ENCODE measurements at places on chromosomes 5 and 9. TPM values are rescaled to one million over a fixed set of nuclear protein-coding genes. Genes with fewer than 3 reads are reported as not detected.

DNA sequence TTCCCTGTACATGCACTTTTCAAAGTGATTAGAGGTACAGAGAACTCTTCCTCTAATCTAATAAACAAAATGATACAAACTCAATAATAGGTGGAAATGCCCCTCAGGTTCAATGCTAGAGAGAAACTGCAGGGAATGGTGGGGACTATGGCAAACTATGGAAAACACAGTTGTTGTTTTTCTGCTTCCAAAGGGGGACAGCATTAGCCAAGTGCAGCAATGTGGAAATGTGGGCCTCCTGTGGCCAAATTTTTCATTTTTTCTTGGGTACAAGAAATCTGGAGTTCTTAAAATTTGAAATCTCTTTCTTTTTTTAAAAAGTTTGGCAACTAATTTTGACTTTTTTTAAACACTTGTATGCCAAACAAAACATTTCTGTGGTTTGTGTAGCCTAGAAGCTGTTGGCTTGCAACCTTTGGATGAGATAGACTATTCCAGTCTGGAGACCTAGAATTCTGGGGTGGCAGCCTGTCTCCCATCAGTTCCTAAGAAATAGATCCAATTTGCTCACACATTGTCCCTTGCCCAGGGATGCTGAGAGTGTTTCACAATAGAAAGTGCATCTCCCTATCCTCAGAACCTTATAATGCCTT is 218.6 kb downstream of the PAPPA start:
- DNase-seq = no peak

GRCh38 chr5:145465474-145466263 is 369.5 kb downstream of the PRELID2 start:
- no peak for DNase-seq

DNA sequence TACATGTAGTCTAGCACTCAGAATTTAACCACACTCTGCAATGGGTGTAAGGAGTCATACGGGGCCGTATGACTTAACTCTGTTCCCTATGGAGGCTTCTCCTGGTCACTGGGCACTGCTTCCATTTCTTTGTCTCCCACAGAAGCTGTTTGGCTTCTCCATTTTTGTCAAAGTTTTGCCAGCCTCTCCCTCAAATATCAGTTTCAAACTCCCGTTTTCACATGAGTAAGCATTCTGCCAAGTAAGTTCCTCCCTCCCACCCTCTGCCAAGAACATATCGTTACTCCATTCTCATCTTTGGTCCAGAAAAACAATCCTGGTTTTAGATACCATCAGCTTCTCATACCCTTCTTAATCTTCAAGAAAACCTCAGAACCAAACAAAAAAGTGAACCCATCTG is 6.1 kb downstream of the AFAP1L1 start:
- no peak for DNase-seq

- DNase-seq = no peak
Observed at GRCh38 chr9:18771763-18772162, 261.2 kb downstream of the SAXO1 start.

GRCh38 chr9:29118555-29118954 is 1545.3 kb upstream of the C9orf72 start:
- no peak for DNase-seq

DNA sequence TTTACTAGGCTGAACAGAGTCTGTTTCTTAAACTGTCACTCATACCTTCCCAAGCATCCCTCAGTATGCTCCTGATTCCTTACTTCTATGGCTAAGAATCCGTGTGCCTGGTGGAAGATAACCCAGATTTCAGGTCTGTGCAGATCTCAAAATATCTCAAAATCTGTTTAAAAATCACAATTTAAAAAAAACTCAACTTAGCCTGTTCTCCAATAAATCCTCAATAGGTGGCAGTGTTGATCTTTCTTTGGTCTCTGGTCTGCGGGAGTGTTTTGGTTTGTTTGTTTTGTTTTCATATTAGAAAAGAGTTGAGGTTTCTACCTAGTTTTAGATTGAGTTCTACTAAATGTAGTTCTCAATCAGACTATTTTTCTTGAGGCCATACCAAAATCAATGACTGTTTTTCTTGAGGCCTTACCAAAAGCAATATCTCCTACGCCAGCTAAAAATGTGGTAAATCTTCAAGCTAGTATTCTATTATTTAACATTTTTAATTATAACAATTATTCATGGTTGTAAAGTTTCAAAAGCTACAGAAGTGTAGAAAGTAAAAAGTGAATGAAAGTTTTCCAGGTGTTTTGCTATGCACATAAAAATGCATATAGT is 57.9 kb downstream of the TGFBR1 start:
- no peak for DNase-seq

- DNase-seq = no peak
Observed at GRCh38 chr9:70563431-70564204, 149.2 kb upstream of the KLF9 start.

DNA sequence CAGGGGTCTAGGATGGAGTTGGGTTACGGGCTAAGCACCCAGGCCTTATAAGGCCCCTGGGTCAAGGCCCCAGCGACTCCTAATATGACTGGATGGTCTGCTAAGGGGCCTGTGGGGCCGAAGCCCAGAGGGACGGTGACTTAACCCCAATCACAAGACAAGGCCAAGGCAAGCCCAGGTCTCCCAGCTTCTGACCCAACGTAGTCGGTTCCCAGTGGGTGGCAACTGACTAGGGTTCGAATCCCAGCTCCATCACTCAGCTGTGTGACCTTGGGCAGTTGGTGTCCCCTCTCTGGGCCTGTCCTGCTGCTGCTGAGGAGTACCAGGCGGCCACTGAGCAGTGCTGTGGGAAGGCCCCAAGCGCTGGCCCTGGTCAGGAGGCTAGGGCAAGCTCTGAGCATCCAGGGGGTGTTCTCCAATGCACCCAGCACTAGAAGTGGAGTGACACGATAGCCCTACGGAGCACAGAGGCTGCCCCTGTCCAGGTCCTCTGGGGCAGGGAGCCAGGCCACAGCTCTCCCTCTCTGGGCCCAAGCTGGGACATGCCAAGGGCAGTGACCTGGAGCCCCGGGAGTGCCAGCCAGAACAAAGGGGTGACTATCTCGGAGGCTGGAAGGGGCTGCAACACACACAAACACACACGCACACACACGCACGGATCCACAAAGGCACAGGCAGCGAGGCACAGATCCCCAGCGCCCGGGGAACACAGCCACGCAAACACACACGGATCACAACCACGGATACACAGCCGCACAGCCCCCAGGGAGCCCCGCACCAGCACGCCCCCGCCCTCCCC is 512 bp downstream of the AK1 start:
- no peak for DNase-seq

GRCh38 chr9:114100536-114100935 is 1.4 kb upstream of the KIF12 start:
- no peak for DNase-seq

Gene CDO1
- 4.7 TPM for polyA plus RNA-seq

Gene GCNT1
- polyA plus RNA-seq = 1.5 TPM

Gene PCDHGA4
- 4.8 TPM for polyA plus RNA-seq

Gene RMRP
- polyA plus RNA-seq = 476 TPM

Gene CACNA1B
- polyA plus RNA-seq = under 0.01 TPM

Gene OR1J1
- polyA plus RNA-seq = not detected

Gene ZNF346
- polyA plus RNA-seq = 4.8 TPM
